ENCODE measurements at places on chromosomes 16 and 17.

DNA sequence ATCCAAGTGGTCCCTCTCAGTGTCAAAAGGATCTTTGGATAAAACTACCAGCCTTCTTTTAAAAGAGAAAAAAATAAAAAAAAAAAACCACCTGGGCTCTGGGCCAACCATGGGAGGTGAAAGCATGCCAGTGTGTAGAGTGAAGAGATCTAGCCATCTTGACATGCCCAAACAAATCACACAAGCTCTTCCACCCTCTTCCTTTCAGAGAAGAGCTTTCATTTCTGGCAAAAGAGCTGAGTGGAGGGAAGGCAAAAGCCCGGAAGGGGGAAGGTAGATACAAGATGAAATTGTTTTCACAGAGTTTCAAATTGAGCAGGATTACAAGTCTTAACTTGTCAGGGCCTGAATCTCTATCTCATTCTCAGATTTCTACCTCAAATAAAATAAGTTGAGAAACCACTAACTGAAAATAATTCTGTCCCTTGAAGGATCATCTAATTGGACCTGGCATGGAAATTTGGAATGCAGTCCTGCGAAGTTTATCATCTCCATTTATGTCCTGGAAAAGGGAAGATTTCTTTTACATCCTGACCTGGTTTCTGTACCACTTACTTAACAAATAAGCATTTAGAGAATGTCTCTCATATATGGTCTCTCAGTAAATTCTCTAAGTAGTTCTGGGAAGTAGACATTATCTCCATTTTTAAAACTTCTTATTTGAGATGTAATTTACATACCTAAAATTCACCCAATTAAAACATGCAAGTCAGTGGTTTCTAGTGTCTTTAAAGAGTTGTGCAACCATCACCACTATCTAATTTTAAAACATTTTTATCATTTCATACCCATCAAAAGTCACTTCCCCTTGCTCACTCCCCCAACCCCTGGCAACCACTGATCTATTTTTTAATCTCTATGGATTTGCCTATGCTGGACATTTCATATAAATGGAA lies 93.7 kb downstream of the TANGO6 start:
- no peak for DNase-seq

DNA sequence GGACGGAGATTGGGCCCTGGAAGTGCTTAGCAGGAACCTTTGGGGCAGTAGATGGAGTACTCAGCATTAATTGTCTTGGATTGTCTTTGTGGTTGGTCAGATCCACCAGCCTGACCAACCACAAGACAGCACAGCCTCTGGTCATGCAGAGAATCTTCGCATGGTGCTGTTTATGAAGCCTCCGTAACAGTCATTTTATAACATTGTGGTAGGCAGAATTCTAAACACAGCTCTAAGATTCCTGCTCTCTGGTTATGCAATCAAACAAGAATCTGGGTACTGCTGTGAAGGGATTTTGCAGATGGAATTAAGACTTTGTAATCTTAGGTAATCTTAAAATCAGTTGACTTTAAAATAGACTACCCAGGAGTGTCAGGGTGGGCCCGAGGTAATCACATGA lies 312.2 kb upstream of the GOT2 start:
- DNase-seq: no peak

GRCh38 chr17:9802294-9802693 lies 10.9 kb upstream of the DHRS7C start:
- no peak for DNase-seq

DNA sequence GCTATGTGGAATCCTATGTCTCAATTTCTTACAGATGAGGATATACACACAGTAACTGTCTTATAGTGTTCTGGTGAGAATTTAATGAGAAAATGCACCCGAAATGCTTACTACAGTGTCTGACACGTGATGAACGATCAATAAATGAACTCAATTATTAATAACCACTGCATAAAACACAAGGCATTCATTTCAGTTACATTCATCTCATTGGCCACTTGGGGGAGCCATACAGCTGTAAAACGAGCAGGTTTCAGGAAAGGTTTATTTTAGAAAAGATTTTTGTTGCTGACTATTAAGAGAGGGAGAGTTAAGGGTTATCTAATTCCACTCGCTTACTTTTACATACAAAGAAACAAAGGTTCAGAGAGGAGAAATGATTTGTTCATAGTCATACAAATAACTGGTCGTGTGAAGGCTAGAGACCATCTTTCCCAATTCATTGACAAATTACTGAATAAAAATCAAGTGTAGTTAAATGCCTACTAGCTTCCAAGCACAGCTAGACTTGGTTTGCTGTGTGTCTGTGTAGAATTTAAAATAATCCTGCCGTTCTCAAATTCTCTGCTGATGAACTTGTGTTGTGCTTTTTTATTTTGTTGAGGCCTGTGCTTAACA lies 160.1 kb downstream of the MAP2K4 start:
- no peak for DNase-seq

DNA sequence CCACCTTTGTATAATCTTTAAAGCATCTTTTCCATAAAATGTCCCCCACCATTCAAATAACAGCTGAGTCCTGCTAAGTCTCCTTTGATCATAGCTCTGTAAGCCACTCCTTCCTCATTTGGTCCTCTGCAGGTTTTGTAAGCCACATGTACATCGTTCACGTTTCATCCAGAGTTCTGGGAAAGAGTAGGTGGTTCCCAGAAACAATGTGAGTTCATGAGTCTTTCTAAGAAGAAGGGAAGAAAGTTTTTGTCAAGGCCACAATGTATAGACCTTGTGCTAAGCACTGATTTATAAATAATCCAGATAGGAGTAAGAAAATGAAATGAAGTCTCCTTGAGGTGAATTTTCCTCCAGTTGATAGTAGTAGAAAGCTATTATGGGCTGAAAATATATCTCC lies 8.7 kb upstream of the ANKS4B start:
- DNase-seq: no peak
